ENCODE measurements at places on chromosomes 12 and 14.

- DNase-seq: no peak
Observed at GRCh38 chr14:105064001-105064400, 1.2 kb downstream of the GPR132 start.

GRCh38 chr12:53365245-53365904 is 14.6 kb upstream of the SP1 start:
- DNase-seq: no peak

DNA sequence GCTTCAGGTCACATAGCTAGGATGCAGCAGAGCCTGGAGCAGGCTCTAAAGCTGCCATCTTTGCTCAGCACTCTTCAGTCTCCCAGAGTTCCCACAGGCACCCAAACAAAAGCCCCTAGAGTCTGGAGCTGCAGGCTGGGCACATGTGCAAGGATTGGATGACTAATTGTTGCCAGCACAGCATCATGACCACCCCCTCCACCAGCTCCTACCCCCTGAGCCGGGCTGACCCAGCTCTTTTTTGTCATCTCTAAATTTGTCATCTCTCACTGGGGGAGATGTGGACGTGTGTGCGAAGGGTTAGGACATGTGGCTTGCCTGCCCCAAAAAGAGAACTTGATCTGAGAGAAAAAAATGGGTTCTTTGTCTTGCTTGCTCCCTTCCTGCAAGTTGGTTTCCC is 4.3 kb upstream of the MMP19 start:
- no peak for DNase-seq

- DNase-seq: no peak
Observed at GRCh38 chr12:71046215-71046614, 111.6 kb downstream of the TSPAN8 start.

GRCh38 chr12:115294453-115295133 is 610.6 kb upstream of the TBX3 start:
- DNase-seq: no peak

DNA sequence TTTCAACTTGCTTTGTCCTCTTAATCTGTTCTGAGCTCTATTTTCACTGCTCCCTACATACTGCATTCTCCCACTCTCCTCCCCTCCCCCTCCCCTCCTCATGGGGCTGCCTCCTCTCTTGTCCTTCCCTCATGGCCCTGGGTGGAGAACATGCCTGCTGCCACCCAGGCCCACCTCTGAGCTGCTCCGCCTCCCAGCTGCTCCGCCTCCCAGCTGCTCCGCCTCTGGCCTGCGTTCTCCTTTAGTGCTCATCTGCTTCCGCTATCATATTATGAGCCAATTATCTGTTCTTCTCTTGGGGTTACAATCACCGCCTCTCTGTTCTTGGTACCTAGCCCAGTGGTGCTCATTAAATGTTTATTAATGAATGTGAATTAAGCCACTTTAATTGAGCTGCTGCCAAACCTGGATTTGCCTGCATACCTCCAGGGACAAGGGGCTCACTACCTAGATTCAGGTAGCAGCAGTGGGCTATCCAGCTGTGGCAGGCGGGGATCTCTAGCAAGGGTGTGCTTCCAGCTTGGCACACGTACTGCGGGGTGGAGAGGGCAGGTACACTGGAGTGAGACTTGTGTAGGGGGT is 32.0 kb upstream of the FAM181A start:
- DNase-seq: no peak

DNA sequence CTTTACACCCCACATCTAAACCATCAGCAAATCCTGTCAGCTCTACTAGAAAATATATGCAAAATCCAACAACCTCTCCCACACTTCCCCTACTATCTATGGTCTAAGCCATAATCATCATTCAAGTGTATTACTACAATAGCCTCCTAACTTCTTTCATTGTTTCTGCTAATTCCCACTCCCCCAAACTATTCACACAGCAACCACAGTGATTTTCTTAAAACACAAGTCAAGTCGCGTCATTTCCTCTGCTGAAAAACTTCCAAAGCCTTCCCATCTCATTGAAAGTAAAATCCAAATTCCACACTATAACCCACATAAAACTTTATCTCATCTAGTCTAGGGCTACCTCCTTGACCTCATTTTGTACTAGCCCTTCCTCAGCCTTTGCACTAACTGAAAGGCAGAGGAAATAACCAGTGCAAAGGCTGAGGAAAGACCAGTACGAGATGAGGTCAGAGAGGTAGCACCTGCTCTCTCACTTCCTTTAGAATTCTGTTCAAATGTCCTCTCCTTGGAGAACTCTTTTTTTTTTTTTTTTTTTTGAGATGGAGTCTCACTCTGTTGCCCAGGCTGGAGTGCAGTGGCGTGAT is 65.5 kb upstream of the MDM1 start:
- DNase-seq: no peak

DNA sequence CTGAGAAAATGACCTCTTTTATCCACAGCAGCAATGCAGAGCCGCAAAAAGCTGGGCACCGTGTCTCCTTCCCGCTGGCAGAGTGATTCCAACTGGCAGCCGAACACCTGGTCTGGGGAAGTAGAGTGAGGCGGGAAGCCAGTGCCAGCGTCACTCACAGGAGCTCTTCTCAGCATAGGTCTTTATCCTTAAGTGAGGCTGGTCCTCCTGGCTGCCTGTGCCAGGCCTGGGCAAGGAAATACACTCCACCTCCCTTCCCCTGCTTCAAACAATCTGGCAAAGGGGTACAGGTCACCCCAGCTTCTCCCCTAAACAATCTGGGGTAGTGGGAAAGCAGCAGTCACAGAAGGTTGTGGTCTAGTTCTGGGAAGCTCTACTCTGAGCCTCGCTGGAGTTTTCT is 4.8 kb downstream of the ARHGAP9 start:
- DNase-seq: no peak

DNA sequence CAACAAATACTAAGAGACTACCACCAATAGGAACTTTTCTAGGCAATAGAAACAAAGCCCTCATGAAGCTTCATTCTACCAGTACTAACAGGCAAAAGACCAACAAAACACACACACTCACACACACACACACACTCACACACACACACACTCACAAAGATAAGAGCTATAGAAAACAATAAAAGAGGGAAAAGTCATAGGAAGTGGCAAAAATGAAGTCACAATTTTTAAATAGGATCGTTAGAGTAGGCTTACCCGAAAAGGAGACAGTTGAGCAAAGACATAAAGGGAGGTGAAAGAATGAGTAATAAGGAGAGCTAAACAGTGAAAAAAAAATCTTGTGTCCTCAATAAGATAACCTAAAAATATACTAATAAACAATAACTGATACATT is 66.5 kb downstream of the C2CD5 start:
- DNase-seq: no peak

DNA sequence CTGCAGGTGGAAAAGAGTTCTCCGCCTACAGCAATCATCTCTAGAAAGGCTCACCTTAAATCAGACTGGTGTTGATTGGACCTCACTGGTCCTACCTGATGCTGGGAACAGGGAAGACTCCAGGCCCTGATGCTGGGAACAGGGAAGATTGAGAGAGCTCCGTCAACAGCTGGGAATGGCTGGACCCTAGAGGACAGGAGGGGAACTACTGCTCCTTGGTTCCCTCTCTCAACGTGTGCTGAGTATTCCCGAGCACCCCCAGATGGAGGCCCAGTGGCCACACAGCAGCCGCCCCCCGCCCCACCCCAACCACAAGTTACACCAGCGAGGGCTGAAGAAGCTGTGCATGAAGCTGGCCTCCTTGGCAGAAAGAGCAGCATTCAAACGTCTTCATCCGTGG is 240.3 kb downstream of the SLC15A4 start:
- no peak for DNase-seq

DNA sequence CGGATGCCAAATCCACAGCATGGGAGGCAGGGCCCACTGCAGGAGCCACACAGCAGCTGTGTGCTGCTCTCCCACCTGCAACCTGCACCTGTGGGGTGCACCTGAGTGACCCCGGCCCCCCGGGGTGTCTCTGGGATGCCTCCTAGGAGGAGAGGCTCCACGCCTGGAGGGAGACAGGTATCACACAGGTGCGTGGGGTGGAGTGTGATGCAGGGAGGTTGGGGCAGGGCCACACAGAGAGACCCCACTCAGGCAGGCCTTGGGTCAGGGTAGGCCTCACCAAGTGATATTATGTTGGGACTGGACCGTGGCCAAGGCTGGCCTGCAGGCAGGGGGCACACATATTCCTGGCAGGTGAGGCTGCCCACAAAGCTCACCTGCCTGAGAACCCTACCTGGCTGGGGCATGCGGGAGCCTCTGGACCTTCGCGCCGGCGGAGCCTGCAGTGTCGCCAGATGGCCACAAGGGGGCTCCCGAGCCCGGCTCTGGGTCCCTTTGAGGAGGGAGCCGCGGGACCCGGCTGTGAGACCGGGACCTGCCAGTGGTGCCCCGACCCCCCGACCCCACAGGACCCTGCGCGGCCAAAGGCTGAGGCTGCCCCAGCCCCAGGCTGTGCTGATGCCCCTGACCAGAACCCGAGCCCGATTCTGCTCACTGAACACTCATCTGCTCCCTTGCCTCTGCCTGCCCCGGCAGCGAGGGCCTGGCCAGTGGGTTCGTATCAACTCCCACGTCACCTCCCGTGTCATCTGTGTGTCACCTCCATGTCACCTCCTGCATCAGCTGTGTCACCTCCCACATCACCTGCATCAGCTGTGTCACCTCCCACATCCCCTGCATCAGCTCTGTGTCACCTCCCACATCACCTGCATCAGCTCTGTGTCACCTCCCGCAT is 11.4 kb downstream of the TMEM121 start:
- peak; percentile 59 for DNase-seq

DNA sequence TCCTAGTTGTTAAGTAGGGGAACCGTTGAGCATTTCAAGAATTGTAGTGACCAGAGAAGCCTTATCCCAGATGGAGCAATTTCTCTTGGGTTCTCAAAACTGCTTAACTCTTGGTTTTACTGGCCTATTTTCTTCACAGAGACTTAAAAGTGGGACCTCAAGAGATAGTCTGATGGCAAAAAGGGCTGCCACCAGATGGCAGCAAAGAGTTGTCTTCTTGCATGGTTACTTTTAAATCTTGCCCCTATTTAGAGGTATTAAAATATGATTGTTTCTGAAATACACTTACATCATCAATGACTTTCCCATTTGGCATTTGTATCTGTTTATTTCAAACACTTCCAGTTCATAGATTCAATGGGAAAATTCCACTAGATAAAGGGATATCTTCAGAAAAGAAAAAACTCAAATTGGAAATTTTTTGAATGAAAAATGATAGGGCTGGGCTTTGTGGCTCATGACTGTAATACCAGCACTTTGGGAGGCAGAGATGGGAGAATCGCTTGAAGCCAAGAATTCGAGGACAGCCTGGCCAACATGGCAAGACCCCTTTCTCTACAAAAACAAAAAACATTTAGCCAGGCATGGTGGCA is 69.9 kb upstream of the CNTN1 start:
- no peak for DNase-seq

DNA sequence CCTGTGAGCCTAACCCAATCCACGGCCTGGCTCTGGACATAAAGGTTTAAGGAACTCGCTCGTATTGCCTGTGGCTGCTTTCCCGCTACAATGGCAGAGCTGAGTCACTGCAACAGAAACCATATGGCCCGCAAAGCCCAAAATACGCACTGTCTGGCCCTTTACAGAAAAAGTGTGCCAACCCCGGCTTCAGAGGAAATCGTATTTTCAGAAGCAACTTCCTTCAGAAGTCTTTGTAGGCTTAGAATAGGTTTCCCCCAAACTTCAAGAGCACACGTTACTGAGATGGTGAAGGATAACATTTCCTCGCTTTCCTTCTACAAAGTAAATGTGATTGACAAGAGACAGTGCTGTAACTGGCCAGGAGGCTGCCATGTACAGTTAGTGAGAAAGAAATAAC is 34.8 kb upstream of the TESC start:
- DNase-seq: peak; percentile 13

- DNase-seq: no peak
Observed at GRCh38 chr12:27560126-27560525, 36.1 kb downstream of the PPFIBP1 start.

DNA sequence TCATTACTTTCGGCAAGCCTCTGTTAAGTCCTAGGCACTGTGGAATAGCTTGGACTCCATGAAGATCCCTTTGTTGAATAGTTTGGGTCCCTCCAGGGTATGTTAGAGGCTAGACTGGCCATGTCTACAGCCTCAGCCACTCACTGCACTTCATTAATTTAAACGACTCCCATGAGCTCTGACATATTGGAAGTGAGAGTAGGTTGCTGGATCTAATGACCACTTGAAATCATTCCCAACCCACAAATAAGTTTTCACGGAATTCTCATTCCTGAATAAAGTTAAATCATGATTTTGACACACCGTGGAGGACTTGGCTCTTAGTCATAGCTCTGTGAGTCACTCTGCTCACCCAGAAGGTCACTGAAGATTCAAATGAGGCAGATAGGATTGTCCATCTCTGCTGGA is 21.4 kb upstream of the APPL2 start:
- no peak for DNase-seq

DNA sequence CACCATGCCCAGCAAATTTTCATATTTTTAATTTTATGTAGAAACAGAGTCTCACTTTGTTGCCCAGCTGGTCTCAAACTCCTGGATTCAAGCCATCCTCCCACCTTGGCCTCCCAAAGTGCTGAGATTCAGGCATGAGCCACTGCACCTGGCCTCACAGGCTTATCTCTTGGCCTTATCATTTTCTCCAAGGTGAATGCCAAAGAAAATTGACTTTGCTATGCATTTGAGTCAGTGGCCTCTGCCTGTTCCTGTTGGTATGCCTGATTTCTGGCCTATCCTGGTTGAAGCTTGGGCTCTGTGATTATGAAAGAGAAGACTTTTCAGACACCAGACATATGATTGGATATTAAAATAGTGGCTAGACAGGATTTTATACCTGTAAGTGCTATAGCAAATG is 34.2 kb downstream of the MANSC1 start:
- DNase-seq: no peak

DNA sequence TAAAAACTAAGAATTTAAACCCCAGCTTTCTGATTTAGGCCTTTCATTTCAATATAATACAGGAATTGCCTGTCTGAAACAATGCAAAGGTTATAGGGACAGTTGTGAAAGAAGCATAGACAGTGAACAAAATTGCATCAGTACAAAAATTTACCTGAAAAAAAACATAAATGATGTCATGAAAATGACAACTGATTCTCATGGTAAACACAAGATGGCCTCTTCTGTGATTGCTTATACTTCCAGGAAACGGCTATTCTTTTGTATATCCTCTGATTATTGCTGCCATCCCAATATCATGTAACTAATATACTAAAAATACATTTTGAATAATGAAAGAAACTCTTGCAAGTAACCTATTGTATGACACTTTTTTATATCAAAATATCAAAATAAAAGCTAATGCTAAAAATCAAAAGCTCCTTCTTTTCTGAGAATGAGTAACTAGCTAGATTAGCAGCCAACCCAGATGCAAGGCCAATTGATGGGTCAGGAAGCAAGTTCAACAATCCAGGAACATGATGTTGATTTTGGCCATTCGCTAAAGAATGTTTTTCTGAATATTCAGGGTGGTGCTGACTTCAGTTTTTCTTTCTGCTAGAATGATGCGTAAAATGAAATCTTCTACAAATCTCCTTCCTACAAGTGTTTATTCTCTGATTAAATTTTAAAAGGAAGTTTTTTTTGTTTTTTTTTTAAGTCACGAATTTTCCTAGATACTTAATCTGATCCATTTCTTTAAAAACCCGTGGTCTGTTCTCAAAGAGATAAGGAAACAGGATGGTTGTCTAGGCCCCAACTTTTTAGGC is 83.6 kb downstream of the ALX1 start:
- no peak for DNase-seq

All from stimulated activated CD4-positive, alpha-beta T cell treated with anti-CD3 and anti-CD28 coated beads, TNF-alpha, amount 100 ng/mL, for 4 hours (primary cell).